Stimulated activated CD8-positive, alpha-beta memory T cell treated with anti-CD3 and anti-CD28 coated beads, Interleukin-2, amount 100 ng/mL, for 48 hours (primary cell): ENCODE measurements at places on chromosomes 13 and 19.

GRCh38 chr19:18794029-18794313 lies 2.9 kb upstream of the COMP start:
- no peak for DNase-seq

- no peak for DNase-seq
Measured at GRCh38 chr13:39040206-39040605, 1.9 kb downstream of the NHLRC3 start.

DNA sequence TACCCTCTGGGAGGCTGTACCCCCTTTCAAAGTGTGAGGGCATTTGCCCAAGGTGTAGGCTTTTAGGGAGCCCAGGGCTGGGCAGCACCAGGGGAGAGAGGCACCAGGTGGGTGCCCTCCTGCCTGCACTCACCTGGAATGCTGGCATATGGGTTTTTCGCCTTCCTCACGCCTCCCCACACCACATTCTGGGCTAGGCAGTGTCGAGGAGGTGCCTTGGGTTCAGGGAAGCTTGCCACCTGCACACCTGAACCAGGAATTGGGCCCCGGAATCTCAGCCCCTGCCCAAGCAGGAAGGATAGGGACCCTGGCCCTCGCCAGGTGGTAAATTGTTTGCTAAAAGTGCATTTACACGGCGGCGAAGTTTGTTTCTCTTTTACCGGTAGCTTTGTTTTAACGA lies 5.1 kb upstream of the TSHZ3 start:
- DNase-seq: no peak

- DNase-seq: no peak
Measured at GRCh38 chr13:64470751-64471150, 2759.4 kb downstream of the PCDH9 start.

GRCh38 chr13:98650396-98651107 lies 73.6 kb upstream of the STK24 start:
- no peak for DNase-seq

- no peak for DNase-seq
Measured at GRCh38 chr13:84279166-84279565, 396.9 kb upstream of the SLITRK1 start.

GRCh38 chr13:79060216-79060615 lies 345.8 kb downstream of the RBM26 start:
- no peak for DNase-seq

DNA sequence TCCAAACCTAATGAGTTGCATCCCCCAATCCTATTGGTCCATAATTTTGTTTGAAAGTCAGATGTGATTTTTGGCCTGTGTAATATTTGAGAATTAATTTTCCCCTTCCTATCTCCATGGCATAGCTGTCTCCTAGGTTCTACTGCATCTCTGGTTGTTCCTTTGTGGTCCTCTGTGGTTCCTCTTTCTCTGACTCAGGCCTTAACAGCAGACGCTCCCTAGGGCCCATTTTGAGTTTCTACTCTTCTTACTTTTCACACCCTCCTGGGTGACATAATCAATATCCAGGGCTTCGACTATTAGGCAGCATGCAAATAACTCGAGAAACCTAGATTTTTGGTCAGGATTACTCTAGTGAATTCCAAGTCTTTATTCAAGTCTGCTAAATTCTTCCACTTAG lies 160.7 kb downstream of the RFC3 start:
- no peak for DNase-seq

DNA sequence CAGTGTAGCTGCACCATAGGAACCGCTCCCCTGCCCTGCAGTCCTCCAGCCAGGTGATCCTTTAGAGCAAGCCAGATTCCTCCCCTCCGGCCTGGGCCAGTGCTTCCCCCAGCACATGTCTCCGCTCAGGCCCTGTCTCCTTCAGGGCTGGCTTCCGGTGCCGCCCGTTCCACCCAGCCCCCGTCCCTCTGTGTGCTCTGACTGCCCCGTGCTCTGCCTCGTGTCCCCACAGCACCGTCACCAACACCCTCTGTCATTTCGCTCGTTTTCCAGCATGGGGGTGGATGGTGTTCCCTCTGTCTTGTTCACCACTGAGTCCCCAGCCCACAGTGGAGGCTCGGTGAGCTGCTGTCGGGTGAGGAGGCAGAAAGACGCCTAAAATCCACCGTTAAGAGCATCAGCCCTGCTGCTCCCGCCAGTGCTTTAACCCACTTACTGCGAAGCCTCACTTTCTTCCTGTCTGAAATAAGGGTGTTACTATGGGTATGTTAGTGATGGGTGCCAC lies 54.5 kb downstream of the TSSK6 start:
- DNase-seq: peak; percentile 62

GRCh38 chr13:48586591-48587103 lies 53.8 kb upstream of the RCBTB2 start:
- no peak for DNase-seq

- DNase-seq: peak; percentile 17
Measured at GRCh38 chr19:3094601-3095440, 659 bp downstream of the GNA11 start.

- DNase-seq: no peak
Measured at GRCh38 chr13:99342723-99343315, 35.6 kb upstream of the GPR183 start.

GRCh38 chr13:51246418-51247277 lies 24.4 kb downstream of the FAM124A start:
- no peak for DNase-seq

DNA sequence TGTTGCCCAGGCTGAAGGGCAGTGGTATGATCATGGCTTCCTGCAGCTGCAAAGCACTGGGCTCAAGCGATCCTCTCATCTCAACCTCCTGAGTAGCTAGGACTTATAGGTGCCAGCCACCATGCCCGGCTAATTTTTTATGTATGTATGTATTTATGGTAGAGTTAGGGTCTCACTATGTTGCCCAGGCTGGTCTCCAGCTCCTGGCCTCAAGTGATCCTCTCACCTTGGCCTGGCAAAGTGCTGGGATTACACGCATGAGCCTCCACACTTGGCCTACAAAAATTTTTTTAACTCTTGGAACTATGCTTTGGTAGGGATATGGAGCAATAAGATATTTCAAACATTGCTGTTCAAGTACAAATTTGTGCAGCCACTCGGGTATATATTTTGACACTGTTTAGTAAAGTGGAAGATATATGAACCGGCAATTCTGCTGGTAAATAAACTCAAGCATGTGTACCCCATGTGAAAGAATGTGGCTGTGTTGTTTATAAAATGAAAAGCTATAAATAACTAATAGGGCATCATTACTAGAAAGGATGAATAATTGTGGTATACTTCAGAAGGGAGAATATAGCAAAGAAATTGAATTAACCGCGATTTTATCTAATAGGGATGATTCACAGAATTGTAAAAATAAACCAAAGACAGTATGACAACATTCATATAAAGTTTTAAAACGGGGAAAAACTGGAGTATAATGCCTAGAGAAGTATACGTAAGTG lies 1.1 kb downstream of the ZNF566 start:
- no peak for DNase-seq
